Spinal cord (tissue), 10 donors: ENCODE measurements at places on chromosomes 6 and 20. TPM values are rescaled to one million over a fixed set of nuclear protein-coding genes. Genes with fewer than 3 reads are reported as not detected.

DLK2 gene
- polyA plus RNA-seq: 13.6 TPM

PCMT1 gene
- polyA plus RNA-seq: 164 TPM

GATA5 gene
- polyA plus RNA-seq: not detected

DNA sequence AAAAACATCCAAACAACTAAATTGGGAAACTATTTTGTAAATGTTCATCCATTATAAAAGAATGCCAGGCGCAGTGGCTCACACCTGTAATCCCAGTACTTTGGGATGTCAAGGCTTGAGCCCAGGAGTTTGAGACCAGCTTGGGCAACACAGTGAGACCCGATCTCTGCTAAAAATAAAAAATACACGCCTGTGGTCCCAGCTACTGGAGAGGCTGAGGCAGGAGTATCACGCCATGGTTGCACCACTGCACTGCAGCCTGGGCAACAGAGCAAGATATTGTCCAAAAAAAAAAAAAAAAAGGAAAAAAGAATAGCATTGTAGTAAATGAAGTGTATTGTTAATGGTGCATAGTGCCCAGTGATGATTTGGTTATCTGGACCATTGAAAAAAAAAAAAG, 38.7 kb downstream of the FKBP5 start:
- H3K36me3 ChIP-seq: no peaks in the 10 kb centered on the region
- no peak for DNase-seq
- H3K27me3 ChIP-seq: no peaks in the 10 kb centered on the region
- H3K27ac ChIP-seq: no peak overlapping the region

- H3K4me1 ChIP-seq: peaks cover 37% of the 10 kb centered on the region
- DNase-seq: no peak
- peaks cover 74% of the 10 kb centered on the region for H3K27me3 ChIP-seq
- H3K36me3 ChIP-seq: no peaks in the 10 kb centered on the region
Observed at GRCh38 chr6:10382322-10382721, 32.6 kb downstream of the TFAP2A start.

DNA sequence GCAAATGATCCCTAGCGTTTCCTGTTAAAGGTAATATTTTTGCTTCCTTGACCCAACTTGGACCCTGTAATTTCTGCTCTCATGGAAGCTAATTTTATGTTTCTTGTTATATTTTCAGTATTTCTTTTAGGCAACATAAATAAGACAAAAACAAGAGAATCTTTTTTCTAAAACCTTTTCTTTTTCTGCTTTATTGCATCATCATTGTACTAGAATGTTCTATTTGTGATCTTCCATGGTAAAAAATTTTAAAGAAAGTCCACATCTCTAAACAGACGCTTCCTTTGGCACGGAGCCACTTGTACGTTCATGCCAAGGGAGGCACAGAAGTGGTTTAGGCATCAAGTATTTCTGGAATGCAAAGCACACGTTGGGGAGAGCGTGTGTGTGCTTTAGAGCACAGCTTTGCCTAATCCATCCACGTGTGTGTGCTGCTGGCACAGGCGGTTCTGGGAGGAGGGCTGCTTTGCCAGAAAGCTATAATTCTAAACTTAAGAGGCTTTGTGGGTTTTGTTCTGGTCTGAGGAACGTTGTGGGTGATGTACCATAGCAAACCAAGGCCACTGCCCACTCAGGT, 98.3 kb downstream of the SASH1 start:
- H3K36me3 ChIP-seq: no peaks in the 10 kb centered on the region
- DNase-seq: peak; percentile 36

GRCh38 chr6:137849181-137849980, 17.7 kb upstream of the TNFAIP3 start:
- H3K4me1 ChIP-seq: no peaks in the 10 kb centered on the region
- H3K27ac ChIP-seq: peak overlapping the region; percentile 47
- no peaks in the 10 kb centered on the region for H3K36me3 ChIP-seq

DNA sequence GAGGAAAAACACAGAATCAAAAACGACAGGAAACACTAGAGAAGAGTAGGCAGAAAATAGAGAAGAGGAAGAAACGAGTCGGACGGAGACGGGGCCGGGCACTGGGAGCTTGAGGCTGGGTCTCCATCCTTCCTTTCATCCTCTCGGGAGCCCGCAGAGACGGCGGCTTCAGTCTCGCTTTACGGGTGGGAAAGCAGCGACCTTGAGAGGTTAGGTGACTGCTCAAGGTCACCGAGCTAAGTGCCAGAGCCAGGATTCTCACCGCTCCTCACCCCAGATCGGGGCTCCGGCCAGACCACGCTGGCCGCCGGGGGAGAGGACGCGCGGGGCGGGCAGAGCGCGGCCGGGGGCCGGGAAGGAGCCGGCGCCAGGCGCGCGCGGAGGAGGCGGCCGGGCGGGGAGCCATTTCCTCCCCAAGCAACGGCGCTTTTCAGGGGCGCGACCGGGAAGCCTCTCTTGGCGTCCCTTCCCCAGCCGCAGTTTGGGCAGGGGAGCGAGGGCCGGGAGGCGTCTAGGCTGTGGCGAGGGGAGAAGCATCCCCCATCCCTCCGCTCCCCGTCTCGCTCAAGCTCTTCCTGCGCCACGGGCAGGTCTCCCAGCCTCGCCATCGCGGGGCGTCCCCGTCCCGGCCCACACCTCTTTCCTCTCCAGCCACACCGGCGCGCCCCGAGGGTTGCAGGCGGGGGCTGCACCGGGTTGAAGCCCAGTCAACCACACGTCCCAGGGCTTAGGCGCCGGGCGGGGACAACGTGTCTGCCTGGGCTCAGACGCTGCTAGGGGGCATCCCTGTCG, 24.1 kb upstream of the MAP3K7 start:
- DNase-seq: no peak
- H3K27me3 ChIP-seq: peaks cover 5% of the 10 kb centered on the region
- peak overlapping the region; percentile 67 for H3K4me3 ChIP-seq

DNA sequence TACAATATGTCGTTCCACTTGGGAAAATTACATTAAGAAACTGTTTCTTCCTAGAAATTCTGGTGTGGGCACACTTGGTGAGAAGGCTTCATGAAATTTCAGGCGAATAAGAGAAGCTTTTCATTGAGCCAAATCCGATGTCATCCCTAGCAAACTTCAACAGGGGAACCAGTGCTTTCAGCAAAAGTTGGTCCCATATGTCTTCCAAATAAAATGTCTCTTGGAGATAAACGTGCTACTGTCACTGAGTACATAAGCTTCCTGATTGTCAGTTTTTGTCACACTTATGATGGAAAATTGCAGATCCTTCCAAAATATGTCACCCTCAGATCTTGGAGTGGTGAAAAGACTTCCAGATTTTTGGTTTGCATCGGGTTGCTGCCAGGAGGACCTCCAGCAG, 31.1 kb upstream of the SLC35A1 start:
- H3K27ac ChIP-seq: no peak overlapping the region
- no peaks in the 10 kb centered on the region for H3K36me3 ChIP-seq
- H3K4me3 ChIP-seq: no peak overlapping the region
- no peaks in the 10 kb centered on the region for H3K27me3 ChIP-seq
